Foreskin keratinocyte (primary cell): ENCODE measurements at places on chromosomes 12 and 14. TPM values are rescaled to one million over a fixed set of nuclear protein-coding genes. Genes with fewer than 3 reads are reported as not detected.

DNA sequence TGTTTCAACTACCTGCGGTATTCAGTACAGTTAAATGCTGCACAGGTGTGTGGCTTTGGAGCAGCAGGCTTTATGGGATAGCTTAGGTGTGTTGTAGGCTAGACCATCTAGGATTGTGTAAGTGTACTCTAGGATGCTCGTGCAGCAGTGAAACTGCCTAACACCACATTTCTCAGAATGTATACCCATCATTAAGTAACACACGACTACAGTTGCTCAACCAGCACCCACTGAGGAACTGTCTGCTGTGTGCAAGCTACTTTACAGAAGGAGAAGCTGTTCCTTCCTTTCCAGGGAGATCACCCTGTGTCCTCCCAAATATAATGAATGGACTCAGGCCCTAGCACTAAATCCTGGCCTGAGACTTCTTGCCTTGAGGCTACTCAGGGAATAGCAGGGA lies 94.8 kb downstream of the SLC24A4 start:
- DNase-seq = no peak

DNA sequence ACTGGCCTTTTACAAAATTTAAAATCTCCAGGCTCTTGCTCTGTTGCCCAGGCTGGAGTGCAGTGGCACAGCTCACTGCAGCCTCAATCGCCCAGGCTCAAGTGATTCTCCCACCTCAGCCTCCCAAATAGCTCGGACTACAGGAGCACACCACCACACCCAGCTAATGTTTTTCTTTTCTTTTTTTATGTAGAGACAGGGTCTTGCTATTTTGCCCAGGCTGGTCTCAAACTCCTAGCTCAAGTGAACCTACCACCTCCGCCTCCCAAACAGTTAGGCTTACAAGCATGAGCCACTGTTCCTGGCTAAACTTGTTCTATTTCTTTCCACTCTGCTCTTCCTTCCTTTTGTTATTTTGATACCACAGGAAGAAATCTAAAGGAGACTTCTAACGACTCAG lies 15.2 kb downstream of the SYNJ2BP start:
- DNase-seq = no peak

- no peak for DNase-seq
These were observed 771 bp upstream of the AVPR1A start for GRCh38 chr12:63151623-63152320.

GRCh38 chr14:71733210-71733883 lies 198.9 kb upstream of the RGS6 start:
- DNase-seq = no peak

DNA sequence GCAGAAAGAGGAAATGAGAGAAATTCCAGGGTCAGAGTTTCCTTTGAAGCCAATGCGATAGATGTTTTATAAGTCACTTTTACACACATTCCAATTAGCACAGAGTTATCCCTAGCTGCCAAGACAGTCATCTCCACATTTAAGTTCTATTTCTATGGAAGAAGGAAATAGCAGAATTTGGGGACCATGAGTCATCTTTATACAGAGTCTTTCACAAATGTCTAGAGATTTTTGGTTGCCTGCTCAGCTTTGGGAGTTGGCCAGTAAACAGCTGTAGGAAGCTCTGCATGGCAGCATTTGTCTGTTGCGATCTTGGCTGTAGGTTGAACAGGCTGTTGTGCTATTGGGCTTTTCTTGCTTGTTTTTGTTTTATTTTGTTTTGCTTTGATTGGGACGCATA lies 884.3 kb downstream of the GALC start:
- DNase-seq = peak; percentile 76

GRCh38 chr12:24879644-24880043 lies 69.3 kb downstream of the BCAT1 start:
- DNase-seq = no peak

- no peak for DNase-seq
These were observed 57.1 kb downstream of the NUAK1 start for GRCh38 chr12:106081606-106082005.

DNA sequence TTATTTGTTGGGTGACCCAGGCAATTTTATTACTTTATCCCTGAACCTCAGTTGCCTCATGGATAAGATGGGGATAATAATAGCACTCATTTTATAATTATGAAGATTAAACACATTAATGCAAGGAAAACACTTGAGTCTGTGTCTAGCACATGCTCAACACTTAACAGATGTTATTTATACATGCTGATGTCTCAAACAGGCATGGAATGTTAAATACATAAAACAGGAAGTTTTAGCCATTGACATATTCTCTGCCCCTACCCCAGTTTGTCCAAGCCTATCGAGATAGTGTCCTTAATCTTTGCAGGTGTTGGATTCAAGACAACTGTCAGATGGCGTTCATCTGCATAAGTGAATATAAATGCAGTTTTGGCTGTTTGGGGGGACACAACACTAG lies 109.8 kb downstream of the SCAF11 start:
- DNase-seq = no peak

DNA sequence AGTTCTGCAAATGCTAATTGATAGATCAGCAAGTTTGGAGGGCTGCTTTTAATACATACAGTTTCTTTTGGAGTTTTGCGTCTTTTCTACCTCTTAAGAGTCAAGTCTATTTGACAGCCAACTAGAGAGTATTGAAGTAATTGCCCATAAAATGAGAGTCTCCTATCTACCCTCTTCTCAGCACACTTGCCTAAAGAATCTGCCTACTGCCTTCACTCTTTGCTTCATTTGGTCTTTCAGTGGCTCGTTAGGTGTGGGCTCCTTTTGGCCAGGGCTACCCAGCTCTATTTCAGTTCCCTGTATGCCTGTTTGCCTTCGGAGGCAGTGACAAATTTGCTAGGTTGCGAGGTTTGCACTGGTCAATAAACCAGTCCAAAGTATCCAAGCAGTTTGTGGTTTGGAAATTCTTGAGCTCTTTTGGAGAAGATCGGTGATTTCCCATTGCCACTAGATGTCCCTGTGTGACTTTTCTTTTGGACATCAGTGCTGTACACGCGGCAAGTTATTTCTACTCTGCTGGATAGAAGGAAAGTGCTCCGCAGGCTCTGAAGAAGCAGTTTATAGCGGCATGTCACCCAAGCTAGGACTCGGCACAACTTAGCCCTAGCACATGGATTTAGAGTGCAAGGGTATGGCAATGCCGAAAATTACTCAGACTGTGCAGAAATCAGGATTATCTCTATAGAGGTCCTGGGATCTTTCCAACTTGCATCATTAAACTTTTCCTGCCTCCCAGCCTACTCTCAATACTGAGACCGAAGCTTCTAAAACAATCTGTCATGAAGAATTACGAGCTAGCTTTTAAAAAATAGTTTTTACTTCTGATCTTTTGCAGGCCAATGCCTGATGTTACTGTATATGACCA lies 38.6 kb downstream of the MGST1 start:
- DNase-seq = peak; percentile 14

DNA sequence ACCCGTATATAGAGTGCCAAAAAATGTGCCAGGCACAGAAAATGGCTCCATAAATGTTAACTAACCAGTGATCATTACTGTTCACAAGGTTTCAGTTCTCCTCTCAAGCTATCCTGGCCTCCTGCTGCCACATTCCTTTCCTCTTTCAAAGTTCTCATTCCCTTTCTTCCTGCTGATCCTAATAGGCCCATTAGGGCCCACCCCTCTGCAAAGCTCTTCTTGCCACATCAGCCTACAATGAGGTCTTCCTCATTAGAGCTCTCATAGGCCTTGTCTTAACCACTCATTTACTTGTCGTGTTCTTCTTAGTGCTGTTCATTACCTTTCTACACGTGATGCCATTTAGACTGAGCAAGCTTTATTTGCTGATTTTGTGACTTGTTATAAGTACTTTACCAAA lies 40.5 kb downstream of the RPS29 start:
- DNase-seq = no peak

TCL1B gene
- not detected in 2 replicates for polyA plus RNA-seq

TOMM20L gene
- not detected in 2 replicates for polyA plus RNA-seq

LEMD3 gene
- 4.2 and 4.7 TPM in 2 replicates for polyA plus RNA-seq

KRT82 gene
- not detected in 2 replicates for polyA plus RNA-seq
